Stomach (tissue), 19 donors: ENCODE measurements at places on chromosomes 16 and 17. TPM values are rescaled to one million over a fixed set of nuclear protein-coding genes. Genes with fewer than 3 reads are reported as not detected.

DNA sequence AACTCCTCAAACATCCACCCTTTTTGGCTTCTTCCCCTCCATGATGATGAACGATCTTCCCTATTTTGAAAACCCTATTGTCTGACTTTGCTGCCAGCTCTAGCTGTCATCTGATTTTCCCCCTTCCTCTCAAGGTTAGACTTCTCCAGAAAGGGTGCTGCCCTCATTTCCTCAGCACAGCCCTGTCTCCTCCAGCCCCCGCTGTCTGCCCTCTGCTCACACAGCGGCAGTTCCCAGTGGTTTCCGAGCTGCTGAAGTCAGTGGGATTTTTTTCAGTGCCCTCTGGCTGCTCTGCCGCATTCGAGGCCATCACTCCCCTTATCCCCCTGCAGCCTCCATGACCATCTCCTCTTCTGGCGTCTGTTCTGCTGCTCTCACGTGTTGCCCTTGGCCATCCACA is 26.6 kb upstream of the C17orf107 start:
- no peak for DNase-seq

DNA sequence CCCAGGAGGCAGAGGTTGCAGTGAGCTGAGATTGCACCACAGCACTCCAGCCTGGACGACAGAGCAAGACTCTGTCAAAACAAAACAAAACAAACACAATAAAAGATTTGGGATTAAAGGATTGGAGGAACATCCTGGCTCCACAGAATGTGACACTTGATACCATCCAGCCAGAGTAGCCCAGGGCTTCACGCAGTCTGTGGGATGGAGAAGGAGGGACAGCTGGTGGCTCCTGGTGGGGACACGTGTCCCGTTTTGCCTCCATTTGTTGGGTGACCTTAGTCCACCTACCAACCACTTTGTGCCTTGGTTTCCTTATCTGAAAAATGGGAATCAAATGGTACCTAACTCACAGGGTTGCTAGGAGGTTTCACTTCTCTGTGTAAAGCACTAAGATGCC is 12.4 kb upstream of the CYB561 start:
- DNase-seq: no peak

DNA sequence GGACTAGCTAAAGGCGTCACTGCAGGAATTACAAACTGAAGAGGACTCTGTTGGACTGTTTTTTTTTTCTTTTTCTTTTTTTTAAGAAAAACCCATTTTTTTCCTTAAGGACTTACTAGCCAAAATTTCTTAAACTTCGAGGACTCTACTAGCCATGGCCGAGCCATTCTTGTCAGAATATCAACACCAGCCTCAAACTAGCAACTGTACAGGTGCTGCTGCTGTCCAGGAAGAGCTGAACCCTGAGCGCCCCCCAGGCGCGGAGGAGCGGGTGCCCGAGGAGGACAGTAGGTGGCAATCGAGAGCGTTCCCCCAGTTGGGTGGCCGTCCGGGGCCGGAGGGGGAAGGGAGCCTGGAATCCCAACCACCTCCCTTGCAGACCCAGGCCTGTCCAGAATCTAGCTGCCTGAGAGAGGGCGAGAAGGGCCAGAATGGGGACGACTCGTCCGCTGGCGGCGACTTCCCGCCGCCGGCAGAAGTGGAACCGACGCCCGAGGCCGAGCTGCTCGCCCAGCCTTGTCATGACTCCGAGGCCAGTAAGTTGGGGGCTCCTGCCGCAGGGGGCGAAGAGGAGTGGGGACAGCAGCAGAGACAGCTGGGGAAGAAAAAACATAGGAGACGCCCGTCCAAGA is 878 bp downstream of the HEXIM1 start:
- DNase-seq: peak; percentile 80

DNA sequence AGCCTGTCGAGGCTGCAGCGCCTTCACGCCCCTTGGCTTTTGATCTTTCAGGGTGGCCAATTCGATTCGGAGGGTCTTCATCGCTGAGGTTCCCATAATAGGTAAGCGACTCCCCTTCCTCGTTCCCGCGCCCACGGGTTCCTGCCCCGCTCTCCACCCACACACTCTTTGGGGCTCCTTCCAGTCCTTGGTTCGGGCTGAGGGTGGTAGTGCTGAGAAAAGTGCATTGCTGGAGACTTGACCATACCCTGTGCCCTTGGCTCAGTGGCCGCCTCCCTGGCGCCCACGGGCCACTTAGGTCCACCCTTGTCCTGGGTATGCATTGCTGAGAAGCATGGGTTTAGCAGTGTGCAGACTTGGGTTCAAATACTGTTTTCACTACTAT is 491 bp downstream of the POLR2C start:
- DNase-seq: no peak

DNA sequence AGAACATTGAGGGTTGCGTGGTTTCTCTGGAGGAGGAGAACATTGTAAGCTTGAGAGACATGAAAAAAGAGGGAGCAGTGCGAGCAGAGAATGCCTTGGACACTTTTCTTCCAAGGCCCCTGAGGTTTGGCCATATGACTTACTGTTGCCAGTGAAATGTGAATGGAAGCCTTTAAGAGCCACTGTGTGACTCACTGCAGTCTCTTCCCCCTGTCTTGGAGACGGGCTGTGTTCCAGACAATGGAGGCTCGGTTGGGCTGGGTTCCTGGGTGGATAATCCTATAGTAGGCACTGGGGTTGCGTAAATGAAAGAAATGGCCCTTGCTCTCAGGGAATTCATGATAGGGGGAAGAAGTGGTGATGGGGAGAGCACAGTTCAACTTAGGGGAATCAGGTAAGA is 75.5 kb downstream of the SHISA9 start:
- DNase-seq: no peak

DNA sequence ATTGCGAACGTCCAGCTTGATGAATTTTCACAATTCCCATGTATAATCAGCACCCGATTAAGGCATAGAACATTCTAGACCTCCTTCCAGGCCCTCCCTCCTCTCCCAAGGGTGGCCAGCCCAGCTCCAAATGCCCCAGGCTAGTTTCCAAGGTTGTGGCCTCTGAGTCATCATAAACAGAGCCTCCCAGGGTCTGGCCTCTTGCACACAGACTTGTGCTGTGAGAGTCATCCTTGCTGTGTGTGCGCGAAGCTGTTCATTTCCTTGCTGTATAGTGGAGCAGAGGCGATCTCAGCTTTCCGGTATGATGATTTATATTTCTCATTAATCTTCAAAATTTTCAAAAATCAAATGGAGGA is 20.5 kb upstream of the JPH3 start:
- DNase-seq: peak; percentile 56

DNA sequence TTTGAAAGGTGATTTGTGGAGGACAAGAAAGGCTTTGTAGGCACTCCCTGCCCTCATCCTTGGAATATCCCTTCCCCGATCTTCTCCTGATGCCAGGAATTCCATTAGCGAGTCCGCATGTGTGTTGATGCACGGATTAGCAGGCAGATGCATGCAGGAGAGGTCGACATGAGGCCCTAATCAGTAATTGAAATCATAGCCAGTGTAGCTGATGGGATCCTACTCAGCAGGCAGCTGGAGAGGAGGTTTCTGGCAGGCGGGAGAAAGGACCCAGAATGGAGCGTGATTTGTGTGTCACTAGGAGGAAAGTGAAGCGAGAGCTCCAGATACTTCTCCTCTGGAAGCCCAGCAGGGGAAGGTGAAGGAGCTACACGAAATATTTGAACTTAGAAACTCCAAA is 196.3 kb upstream of the CDH11 start:
- DNase-seq: no peak

DNA sequence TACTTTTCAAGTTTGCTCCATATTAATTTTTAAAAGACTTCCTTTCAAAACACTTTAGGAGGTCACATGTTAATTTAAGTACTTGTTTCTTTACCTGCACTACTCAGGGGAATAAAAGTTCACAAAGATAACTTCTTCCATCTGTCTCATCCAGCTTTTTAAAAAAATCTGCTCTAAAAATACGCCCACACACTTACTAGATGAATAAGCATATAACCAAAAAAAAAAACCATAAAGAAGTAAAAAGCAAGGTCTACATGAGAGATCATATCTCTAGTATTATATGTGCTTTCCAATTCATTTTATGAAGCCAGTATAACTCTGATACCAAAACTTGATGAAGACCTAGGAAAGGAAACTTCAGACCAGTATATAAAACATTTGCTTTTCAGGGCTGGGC is 17.2 kb downstream of the SKAP1 start:
- no peak for DNase-seq

GRCh38 chr17:2906901-2907300 is 110.7 kb downstream of the RAP1GAP2 start:
- no peak for DNase-seq

DNA sequence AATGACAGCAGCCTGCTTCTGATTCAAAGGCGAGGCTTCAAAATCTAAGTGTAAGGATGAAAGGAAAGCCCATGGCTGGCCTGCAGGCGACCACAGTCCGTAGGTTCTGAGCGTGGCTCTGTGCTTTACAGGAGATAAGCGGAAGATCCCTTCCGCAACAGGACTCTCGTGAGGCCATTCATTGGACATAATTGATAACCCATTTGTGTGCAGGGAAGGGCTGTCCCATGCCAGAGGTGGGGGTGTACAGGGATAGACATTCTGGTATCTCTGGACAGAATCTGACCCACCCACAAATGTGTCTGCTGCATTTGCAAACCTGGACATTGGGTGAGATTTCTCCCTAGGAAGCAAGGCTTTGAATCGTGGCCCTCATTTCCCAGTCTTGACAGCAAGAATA is 4.0 kb downstream of the CYB561 start:
- no peak for DNase-seq

- DNase-seq: peak; percentile 65
Measured at GRCh38 chr16:13961099-13961811, 41.3 kb downstream of the ERCC4 start.

DNA sequence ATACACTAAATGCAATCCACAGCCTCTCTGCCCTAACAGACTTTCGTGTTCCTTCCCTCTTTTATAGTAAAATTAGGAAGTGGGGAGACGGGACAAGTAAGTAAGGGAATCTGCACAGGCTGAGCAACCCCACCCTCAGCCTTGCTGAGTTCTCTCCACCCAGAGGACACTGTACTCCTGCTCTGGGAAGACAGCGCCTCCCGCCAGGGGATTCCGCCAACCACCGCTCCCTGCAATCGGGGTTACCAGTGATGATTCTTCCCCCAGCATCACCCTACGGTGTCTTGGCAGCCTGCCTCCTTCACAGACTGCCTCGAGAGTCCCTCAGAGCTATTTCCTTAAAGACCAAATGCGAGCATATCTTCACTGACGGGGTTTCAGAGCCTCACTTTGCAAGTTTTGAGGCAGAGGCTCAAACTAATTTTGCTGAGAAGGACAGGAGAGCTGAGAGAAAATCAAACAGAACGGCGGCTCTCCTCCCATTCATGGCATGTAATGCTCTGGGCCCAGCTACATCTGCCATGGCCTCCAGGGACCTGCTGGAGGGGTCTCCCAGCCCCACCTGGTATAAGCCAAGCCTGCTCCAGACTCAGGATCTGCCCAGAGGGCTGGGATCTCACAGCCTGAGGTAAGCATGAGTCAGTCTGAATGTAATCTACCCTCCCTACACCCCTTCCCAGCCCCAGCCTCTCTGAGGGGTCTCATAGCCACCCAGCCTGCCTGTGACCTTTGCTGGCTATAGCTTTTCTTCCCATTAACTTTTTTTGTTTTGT is 22.7 kb upstream of the ASGR2 start:
- no peak for DNase-seq

CMTM4 gene
- polyA plus RNA-seq: 15.1 TPM

MEIOB gene
- polyA plus RNA-seq: not detected

LRRC37A gene
- 0.68 TPM for polyA plus RNA-seq

TMIGD1 gene
- not detected for polyA plus RNA-seq

GDPD1 gene
- polyA plus RNA-seq: 1.8 TPM

RNF43 gene
- polyA plus RNA-seq: 2.0 TPM

TMED6 gene
- 37.6 TPM for polyA plus RNA-seq
